ENCODE measurements at places on chromosomes 3 and 15. TPM values are rescaled to one million over a fixed set of nuclear protein-coding genes. Genes with fewer than 3 reads are reported as not detected.

GRCh38 chr3:30511524-30512251, 94.7 kb upstream of the TGFBR2 start:
- DNase-seq: no peak

- DNase-seq: no peak
These were observed 73.4 kb downstream of the SERPINI1 start for GRCh38 chr3:167808910-167809309.

- DNase-seq: no peak
These were observed 397.8 kb downstream of the IGSF11 start for GRCh38 chr3:118636841-118637240.

DNA sequence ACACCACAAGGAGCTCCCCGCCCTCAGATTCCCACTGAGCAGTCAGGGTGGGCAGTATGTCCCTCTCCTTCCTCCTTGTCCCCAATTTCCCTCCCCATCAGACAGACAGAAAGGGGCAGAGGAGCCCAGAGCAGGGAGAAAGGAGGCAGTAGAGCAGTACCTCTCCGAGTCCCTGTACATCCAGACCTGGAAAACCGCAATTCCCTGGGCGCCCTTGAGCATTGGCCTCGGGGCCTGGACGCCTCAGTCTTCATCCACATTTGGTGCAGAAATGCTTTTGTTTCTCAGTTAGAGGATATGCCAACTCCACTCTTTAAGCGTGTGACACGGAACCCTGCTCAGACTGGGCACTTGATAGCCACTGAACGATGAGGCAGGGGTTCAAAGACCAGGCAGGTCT, 5.9 kb downstream of the ISG20 start:
- DNase-seq: peak; percentile 46

GRCh38 chr3:9970020-9970652, 16.5 kb downstream of the EMC3 start:
- no peak for DNase-seq

Gene ERICH6
- not detected for total RNA-seq

Gene CLSTN2
- 8.3 TPM for total RNA-seq

Measured in sigmoid colon (tissue), 7 donors.